ENCODE measurements at places on chromosomes 5 and 9. TPM values are rescaled to one million over a fixed set of nuclear protein-coding genes. Genes with fewer than 3 reads are reported as not detected.

Gene GRM6
- polyA plus RNA-seq: 0.64 TPM

DNA sequence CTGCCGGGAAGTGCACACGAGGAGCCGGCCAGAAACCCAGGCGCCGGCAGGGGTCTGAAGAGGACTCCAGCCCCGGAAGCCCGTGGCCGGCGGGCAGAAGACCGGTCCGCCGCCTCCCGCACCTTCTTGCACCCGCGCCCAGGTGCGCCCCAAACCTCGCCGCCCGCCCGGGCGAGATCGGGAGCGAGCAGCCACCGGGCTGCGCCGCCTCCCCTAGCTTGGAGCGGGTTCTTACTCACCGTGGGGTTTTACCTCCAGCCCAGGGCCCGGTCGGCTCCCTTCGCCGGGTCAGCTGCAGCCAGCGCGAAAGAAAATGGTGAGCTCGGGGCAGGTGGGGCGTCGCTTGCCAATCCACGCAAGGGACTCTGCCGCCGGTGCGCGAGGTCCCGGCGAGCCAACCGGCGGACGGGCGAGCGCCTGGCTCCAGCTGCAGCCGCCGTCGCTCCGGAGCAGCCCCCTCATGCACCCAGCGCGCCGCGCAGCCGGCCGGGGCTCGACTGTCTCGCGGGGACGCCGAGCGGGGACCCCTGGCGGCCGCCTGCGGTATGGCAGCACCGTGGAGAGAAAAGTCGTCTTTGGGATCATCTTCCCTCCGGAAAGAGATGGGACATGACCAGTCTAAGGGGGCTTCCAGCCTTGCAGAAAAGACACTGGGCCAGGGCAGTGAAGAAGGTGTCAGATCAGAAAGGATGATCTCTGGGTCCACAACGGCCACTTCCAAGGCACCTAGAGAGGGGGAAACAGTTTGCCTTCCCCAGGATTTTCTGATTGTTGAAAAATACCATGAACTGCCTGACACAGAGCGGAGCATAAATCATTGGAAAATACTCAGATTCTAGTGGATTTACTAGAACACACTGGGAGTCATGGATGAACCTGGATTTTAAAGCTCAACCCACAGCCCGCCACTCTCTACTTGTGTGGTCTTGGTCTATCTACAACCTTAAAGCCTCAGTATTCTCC lies at the start of gene MOB3B:
MOB3B (minus strand) TSS at position 499 of the 963 bp plus-strand sequence. CDS start 74,264 bp downstream, outside the sequence.
- DNase-seq: peak; percentile 88

DNA sequence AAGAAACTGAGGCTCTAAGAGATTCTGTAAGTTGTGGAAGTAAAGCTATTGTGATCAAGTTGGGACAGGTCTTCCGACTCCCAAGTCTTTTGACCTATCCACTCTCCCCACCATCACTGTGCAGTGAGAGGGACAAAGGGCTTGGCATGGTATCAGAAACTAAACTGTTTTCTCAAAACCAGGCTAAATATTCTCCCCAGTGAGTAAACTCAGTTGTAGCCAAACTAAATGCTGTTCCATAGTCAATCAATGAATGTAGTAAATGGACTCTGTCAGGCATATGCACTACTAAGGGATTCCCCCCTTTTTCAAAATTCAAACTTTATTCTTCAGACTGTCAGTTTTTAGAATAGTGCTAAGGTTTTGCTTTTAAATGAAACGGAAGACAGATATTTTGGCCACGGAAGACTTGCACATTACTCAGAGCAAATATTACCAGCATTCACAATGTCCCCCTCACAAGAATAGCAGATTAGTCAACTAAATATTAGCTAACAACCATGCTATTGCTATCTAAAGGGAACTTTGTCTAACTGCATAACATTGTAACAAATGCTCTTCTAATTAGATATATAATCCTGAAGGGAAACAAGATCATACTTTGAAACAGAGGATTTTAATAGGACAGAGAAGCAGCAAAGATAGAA lies 7.1 kb downstream of the PRKAA1 start:
- no peak for DNase-seq

DNA sequence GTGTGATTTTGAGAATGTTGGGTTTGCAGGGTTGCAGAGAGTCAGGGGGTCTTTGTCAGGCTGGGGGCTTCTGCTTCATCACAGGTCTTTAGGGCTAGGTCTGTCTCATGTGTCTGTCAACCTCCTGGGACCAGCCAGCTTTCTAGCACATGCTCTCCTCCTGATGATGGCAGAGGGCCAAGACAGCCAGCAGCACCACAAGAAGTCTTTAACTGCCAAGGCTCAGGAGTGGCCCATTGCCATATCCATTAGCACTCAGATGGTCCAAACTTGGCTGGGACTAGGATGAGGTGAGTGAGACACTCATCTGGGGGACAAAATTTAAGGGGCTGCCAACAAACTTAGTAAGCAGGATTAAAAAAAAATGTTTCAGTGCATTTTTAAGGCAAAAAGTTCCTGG lies 384.2 kb upstream of the CDH10 start:
- DNase-seq: peak; percentile 5

GRCh38 chr9:37430841-37431597 lies 8.5 kb downstream of the GRHPR start:
- DNase-seq: no peak

Gene LIX1
- 7.9 TPM for polyA plus RNA-seq

GRCh38 chr9:29800821-29801220 lies 2227.5 kb upstream of the C9orf72 start:
- DNase-seq: no peak

- DNase-seq: peak; percentile 85
These were observed 1.5 kb downstream of the KLF9 start for GRCh38 chr9:70412832-70413463.

GRCh38 chr5:25863811-25864210 lies 1174.6 kb downstream of the CDH9 start:
- DNase-seq: no peak

Gene IL9
- not detected for polyA plus RNA-seq

DNA sequence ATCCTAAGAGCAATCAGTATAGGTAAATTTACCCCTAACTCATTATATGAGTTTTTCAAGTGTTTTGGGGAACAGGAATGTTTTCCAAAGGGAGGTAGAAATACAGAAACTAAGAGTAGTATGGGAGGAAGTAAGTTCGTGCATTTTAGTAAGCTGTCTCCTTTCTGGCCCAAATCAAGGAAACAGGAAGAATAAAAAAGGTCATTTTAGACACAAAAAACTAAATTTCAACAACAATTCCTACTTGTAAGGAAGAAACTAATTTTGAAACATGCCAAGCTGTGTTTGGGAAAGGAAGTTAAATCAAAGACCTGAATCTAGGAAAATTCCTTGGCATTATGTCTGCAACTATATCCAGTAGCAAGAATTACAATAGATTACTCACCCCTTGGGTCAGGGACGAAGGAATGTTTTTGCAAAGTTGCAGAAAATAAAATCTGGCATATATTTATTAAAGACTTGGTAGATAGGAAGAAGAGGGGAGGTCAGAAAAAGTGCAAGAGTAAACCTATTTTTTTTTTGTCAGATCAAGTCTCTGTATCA lies 6.5 kb upstream of the RPS6 start:
- DNase-seq: no peak

Gene SKP1
- 459 TPM for polyA plus RNA-seq

DNA sequence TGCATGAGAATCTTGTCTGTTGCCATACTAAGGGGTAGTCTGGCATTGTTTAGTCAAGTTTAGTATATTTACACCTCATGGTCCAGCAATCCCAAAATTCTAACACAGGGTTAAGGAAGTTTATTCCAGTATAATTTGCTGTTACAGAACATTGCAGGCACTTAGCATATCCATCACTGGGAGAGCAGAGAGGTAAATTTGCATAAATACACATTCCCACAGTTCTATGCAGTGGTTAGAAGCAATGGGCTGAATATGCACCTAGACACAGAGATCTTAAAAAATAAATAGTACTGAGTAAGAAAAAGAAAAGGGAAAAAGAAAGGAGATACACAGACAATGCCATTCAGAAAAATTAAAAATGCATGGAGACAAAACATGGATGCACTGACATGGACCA lies 692.3 kb upstream of the MEF2C start:
- DNase-seq: no peak

- no peak for DNase-seq
These were observed 22.5 kb downstream of the HMGCS1 start for GRCh38 chr5:43290726-43291125.

Data from muscle of leg (tissue), 16 donors.